ENCODE measurements at places on chromosomes 6 and 20.

DNA sequence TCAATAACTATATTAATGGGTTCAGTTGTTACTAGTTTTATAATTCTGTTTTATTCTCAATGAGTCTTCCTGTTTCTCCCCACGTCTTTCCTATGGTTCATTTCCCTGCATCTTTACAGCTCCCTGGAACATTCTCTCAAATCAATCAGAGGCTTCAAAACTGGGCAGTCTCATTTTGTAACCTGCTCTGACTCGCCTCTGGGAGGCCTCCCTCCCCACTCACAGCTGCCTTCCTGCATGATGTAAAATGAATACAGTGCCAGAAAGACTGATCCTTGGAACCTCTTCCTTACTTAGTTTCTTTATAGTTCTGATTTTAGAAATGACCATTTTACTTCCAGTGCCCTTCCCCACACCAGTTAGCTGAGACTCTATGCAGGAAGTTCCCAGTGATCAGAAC lies 103.9 kb downstream of the ESR1 start:
- no peak for DNase-seq

- DNase-seq = no peak
These were observed at the start of gene PHF1 for GRCh38 chr6:33410711-33411631. PHF1 (plus strand) TSS chr6:33411014; CDS start chr6:33412264, 1,250 bp downstream.

DNA sequence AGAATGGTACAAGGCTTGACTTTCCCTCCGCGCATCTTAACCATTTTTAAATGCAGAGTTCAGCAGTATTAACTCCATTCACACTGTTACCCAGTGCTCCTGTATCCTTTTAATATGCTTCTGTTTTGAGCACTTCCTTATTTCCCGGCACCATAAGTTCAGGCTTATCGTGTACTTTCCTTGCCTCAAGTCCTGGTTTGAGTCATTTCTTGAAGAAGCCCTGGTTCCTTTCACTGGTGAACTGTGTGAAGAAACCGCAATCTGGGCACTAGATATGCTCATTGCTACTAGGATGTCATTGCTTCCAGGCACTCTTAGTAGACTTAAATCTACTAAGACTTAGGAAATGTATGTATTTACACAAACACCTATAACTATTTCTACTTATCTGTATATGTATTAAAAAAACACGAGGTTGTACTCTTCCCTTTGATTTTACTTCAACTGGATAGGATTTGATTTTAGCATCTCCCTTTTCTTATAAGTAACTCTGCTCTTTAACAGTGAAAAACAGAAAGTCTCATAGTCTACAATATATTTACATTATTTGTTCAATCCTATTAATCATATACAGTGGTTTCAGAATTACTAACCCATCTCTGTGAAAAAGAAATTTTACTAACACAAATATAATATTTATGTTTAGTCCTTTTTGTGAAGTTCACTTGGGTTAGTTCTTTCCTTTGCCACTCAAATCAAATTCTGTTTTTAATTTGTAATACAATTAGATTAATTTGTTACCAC lies 135.5 kb downstream of the CDKAL1 start:
- DNase-seq = no peak

GRCh38 chr6:158048589-158048988 lies 66.9 kb downstream of the SYNJ2 start:
- DNase-seq = no peak

GRCh38 chr6:127496471-127496870 lies 22.7 kb downstream of the MTCL3 start:
- no peak for DNase-seq

DNA sequence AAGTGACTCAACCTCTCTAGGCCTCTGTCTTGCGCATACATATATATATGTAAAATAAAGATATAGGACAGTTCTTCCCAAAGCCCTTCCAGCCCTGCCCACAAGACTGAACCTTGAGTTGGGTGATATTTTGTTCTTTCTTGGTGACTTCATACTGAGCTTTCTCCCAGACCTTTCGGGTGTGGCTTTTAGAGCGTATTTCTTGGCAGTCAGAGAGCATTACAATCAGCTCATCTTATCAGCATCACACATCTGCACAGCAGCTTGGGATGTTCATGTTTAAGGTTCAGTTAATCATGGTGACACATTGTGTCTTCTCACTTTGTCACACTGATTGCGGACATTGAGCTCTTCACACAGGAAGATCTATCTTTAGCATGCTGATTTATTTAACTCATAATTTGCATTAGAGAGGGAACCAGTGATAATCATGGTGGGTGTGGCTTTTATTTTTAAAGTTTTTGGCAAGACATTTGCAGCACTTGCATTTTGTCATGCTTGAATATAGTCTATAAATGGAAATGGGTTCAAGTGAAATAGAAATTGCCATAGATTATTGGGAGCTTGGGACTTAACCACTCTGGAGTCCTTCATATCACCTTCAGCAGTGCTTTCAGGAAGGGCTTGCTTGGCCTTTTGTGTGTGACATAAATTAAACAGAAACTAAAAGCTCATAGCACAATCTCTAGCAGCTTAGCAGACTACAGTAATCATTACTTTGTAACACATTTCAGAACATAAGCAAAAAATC lies 8.3 kb downstream of the KIF3B start:
- DNase-seq = no peak

- peak; percentile 27 for DNase-seq
These were observed 51.9 kb downstream of the GCLC start for GRCh38 chr6:53492860-53493634.

GRCh38 chr20:46757754-46758678 lies 48.6 kb downstream of the SLC2A10 start:
- no peak for DNase-seq

DNA sequence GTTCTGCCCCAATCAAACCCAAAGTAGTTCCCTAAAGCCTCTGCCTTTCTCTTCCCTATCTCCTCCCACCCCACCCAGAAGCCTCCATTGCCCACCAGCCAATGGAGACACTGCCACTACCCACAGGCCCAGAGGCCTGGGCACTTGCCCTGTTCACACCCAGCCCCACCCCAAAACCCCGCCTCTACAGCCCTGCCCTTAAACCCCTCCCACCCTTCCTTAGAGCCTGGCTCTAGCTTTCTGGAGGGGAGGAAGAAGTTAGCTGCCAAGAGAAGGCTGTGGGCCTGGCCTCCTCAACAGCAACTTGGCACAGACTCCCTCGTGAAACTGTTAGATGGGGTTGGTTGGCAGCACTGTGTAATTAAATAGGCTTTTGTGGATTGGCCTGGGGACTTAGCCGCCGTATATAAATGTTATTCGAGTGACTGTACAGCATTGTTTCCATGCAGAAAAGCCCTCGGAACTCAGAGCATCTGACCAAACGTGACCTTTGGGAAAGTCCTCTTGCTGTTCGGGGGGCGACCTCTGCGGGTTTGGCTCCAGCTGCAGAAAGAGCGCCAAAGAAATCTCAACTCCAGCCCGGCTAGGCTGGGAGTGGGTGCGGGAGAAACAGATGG lies 31.4 kb downstream of the COL11A2 start:
- DNase-seq = no peak

- DNase-seq = no peak
These were observed 11.8 kb downstream of the DUSP22 start for GRCh38 chr6:303948-304558.

- DNase-seq = no peak
These were observed 185.0 kb upstream of the PDE10A start for GRCh38 chr6:165848086-165848426.

- DNase-seq = no peak
These were observed 52.7 kb downstream of the LYRM4 start for GRCh38 chr6:5208057-5208456.

DNA sequence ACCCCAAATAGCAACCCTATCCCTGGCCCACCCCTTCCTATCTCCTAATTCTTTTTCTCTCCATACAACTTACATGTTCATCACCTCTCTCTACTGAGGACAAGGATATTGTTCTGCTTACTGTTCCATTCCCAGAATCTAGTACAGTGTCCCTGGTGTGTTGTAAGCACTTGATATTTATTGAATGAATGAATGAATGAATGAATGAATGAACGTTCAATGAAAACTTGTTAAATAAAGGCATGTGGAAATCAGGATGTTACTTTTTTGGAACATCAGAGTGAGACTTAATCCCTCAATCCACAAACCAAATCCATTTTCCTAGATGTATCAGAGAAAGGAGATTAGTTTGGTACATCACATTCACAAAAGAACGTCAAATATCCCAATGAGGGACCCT lies 6.8 kb upstream of the JPH2 start:
- no peak for DNase-seq

DNA sequence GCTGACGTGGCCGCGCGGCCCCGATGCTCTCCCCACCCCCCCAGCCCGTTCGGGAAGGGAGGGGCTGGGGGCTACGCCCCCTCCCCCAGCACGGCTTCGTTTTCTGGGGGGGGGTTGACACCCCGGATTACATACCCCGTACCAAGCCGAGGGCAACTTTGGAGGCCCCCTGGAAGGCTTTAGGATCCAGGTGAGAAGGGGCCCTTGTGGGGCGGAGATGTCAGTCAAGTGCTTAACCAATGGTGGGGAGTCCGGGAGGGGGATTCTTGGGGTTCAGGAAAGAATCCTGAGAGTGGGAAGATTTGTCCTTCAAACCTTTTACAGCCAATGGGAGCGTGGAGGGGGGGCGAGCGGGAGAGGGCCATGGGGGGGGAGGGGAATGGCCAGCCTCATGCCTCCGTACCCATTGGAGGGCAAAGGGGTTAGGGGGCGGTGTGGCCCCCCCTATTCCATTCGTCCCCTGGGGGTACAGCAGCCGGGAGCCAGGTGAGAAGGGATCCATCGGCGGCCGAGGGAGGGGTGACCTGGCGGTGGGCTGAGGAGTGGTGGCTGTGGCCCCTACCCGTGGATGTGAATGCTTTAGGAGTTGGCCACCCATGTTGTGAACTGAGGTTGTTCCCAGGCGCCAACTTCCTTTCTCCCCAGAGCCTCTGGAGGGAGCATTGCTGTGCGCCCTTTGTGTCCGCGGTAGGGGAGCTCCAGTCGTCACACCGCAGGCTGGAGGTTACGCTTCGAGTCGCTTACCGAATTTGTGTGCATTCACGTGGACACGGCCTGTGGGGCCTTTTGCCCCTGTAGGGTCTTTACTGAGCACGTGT lies 682 bp downstream of the BRD2 start:
- DNase-seq = peak; percentile 57

- no peak for DNase-seq
These were observed 46.2 kb downstream of the LRRN4 start for GRCh38 chr20:6007529-6008103.

- DNase-seq = no peak
These were observed 51.8 kb upstream of the RIPOR2 start for GRCh38 chr6:24987446-24988115.

DNA sequence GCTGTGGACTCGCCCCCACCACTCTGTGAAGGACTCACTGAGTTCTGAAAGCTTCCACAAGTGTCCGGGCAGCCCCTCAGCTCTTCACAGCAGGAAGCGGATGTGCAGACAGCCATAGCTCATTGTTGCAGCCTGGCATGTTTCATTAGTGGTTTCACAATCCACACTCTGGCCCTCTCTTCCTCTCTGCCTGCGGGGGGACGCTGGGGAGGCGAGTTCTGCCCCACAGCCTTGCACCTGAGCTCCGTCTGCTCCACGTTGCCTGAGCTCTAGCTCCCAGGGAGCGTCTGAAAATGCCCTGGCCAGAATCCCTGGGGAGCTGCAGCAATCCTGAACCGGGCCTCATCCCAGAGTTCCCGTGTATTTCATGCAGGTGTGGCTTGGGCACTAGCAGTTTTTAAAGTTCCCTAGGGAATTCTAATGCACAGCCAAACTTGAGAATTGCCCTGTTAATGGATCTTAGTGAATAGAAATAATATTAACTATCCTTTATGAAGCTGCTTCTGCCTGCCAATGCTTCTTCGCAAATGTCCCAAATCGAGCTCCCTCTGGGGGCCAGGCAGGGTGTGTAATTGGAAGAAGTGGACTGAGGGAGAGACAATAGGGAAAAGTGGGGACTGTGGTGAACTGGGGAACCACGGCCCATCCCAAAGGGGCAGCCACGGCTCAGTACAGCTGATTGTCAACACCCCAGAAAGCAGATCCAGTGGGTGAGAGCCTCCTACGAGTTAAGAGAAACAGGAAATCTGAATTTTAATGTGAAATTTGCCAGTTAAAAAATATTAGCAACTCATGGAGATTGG lies 51.5 kb downstream of the CTCFL start:
- DNase-seq = peak; percentile 74

DNA sequence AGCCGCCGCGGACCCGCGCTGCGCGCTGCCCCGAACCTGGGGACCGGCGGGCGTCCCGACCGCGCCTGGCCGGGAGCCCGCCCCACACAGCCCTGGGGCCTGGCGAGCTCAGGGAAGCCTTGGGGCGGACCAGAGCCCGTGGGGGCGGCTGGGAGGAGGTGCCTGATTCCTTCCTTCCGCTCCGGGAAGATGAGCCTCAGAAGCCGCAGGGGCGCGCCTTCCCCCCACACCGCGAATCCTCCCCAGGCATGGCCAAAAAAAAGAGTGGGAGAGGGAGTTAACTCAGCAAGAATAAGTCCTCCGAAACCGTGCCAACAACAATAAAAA lies at the start of gene CBLN4:
Gene CBLN4 (minus strand): TSS at position 131 of the 327 bp plus-strand sequence. CDS start 1,348 bp downstream, outside the sequence.
- no peak for DNase-seq

- DNase-seq = no peak
These were observed 44.5 kb downstream of the ATG5 start for GRCh38 chr6:106281088-106281487.

DNA sequence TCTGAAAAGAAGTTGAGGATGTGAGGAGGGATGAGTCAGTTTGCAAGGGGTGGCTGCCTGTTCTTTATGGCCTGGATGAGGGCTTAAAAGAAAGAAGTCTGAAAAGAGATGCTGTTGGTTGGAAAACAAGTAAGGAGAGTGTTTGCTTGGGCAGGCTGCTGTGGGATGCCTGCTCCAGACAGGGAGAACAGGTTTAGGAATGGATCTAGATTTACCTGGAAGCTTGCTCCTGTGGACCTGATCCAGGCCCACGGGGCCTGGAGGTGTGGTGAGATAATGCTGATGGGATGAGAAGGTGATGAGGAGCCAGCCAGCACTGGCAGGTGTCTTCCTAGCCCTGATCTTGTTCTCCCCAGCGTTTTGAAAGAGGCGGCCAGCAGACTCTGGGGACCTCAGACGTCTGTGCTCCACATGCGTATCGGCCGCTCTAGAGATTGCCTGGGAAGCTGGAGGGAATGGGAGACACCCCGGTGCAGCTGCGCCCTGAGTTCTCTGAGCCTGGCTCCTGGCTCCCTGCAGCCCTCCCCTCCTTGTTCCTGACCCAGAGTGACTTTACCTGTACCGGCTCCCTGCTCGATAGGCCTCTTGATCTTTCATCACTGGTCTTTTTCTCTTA lies 331.3 kb downstream of the ZFAND3 start:
- no peak for DNase-seq

DNA sequence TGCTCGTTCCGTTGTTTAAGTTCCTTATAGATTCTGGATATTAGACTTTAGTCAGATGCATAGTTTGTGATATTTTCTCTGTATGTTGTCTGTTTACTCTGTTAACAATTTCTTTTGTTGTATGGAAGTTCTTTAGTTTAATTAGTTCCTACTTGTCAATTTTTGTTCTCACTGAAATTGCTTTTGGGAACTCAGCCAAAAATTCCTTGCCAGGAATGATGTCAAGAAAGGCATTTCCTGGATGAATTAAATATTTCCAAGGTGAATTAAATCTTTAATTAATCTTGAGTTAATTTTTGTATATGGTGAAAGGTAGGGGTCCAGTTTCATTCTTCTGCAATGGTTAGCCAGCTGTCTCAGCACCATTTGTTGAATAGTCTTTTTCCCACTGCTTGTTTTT lies 406.2 kb upstream of the NOX3 start:
- no peak for DNase-seq
